ENCODE measurements at places on chromosomes 16 and 17. TPM values are rescaled to one million over a fixed set of nuclear protein-coding genes. Genes with fewer than 3 reads are reported as not detected.

Gene CCL8
- total RNA-seq, result not detected

Gene ZFP3
- total RNA-seq, result 7.0 TPM

Gene PERCC1
- not detected for total RNA-seq

Gene NUPR1
- not detected for total RNA-seq

Gene MAPK8IP3
- 107 TPM for total RNA-seq

Gene EARS2
- total RNA-seq, result 14.4 TPM

Gene SKAP1
- total RNA-seq, result 139 TPM

Gene DLG4
- total RNA-seq, result 11.9 TPM

Gene NLRC3
- total RNA-seq, result 84.8 TPM

Gene CARD14
- total RNA-seq, result not detected

Gene SCIMP
- not detected for total RNA-seq

Gene TOX3
- not detected for total RNA-seq

Gene PPL
- not detected for total RNA-seq

Gene OTOP2
- total RNA-seq, result not detected

Gene NPIPA8
- total RNA-seq, result not detected

Gene TP53TG3F
- not detected for total RNA-seq

Gene ADGRG1
- total RNA-seq, result 0.48 TPM

Gene MPP2
- 1.4 TPM for total RNA-seq

Gene CDH1
- not detected for total RNA-seq

Gene CHST5
- not detected for total RNA-seq

Gene STH
- not detected for total RNA-seq

Gene KRTAP4-4
- not detected for total RNA-seq

Gene CD19
- 0.70 TPM for total RNA-seq

Gene GPRC5C
- total RNA-seq, result 0.96 TPM

Gene KRTAP3-3
- not detected for total RNA-seq

Gene RAPGEFL1
- total RNA-seq, result 3.8 TPM

Gene EMC6
- 32.6 TPM for total RNA-seq

Gene P2RX5
- 17.5 TPM for total RNA-seq

Gene CMTM2
- 0.45 TPM for total RNA-seq

Gene KRT27
- total RNA-seq, result not detected

Gene CCR7
- 233 TPM for total RNA-seq

Gene ABCA10
- 0.89 TPM for total RNA-seq

Gene TBX4
- not detected for total RNA-seq

Gene DRC3
- not detected for total RNA-seq

Gene NPIPB8
- not detected for total RNA-seq

Gene P2RX1
- 0.19 TPM for total RNA-seq

Gene COX10
- 21.0 TPM for total RNA-seq

Gene CORO1A
- 1,549 TPM for total RNA-seq

Gene ASPHD1
- not detected for total RNA-seq

Gene SLC52A1
- total RNA-seq, result 0.58 TPM

Gene LGALS9
- total RNA-seq, result 140 TPM

Gene TBC1D3G
- total RNA-seq, result not detected

Gene PHOSPHO1
- total RNA-seq, result not detected

Gene OTOA
- 0.07 TPM for total RNA-seq

Gene PLA2G10
- total RNA-seq, result not detected

Gene SALL1
- not detected for total RNA-seq

Measured in activated naive CD4-positive, alpha-beta T cell treated with anti-CD3 and anti-CD28 coated beads, Interleukin-2, amount 10 ng/mL, durations not matched to agents 5 hours and 36 hours (primary cell).